Foreskin keratinocyte (primary cell): ENCODE measurements at places on chromosomes 3 and 15. TPM values are rescaled to one million over a fixed set of nuclear protein-coding genes. Genes with fewer than 3 reads are reported as not detected.

IGSF11 gene
- total RNA-seq, result not detected in 2 replicates

SERF2 gene
- total RNA-seq, result 621 and 692 TPM in 2 replicates

TMED3 gene
- 97.3 and 102 TPM in 2 replicates for total RNA-seq

TMEM158 gene
- total RNA-seq, result 3.4 and 3.5 TPM in 2 replicates

LINGO1 gene
- total RNA-seq, result 0.07 TPM in 1 of 2 replicates, not detected in the other

CCDC13 gene
- 0.32 TPM in 1 of 2 replicates, not detected in the other for total RNA-seq

MRAS gene
- total RNA-seq, result 2.9 and 6.3 TPM in 2 replicates

TMOD2 gene
- 8.6 and 9.7 TPM in 2 replicates for total RNA-seq

CTDSPL gene
- 52.9 and 54.7 TPM in 2 replicates for total RNA-seq

CCDC39 gene
- total RNA-seq, result not detected in 2 replicates

THPO gene
- not detected in 2 replicates for total RNA-seq

CCR8 gene
- not detected in 2 replicates for total RNA-seq

EIF1B gene
- total RNA-seq, result 21.9 and 22.6 TPM in 2 replicates

CCRL2 gene
- total RNA-seq, result not detected in 2 replicates

GUCA1C gene
- 0.28 TPM in 1 of 2 replicates, not detected in the other for total RNA-seq

LEKR1 gene
- total RNA-seq, result 0.37 and 0.67 TPM in 2 replicates

COX5A gene
- total RNA-seq, result 178 and 190 TPM in 2 replicates

TRPM1 gene
- total RNA-seq, result not detected in 2 replicates

RBP2 gene
- total RNA-seq, result not detected in 2 replicates

ZCWPW2 gene
- total RNA-seq, result 0.18 and 0.31 TPM in 2 replicates

VPS18 gene
- 17.7 and 20.6 TPM in 2 replicates for total RNA-seq

EOMES gene
- total RNA-seq, result 0.37 and 0.95 TPM in 2 replicates

SGO1 gene
- total RNA-seq, result 13.7 and 18.9 TPM in 2 replicates

ANKRD34C gene
- not detected in 2 replicates for total RNA-seq

IGF2BP2 gene
- total RNA-seq, result 149 and 165 TPM in 2 replicates

MYZAP gene
- total RNA-seq, result 2.9 and 3.5 TPM in 2 replicates

GOLGA8T gene
- total RNA-seq, result 0.04 and 0.10 TPM in 2 replicates

FURIN gene
- total RNA-seq, result 62.7 and 78.9 TPM in 2 replicates

LTF gene
- not detected in 2 replicates for total RNA-seq

RBM5 gene
- total RNA-seq, result 70.4 and 75.6 TPM in 2 replicates

PSMA4 gene
- total RNA-seq, result 230 and 242 TPM in 2 replicates

COPS2 gene
- total RNA-seq, result 68.3 and 71.0 TPM in 2 replicates

RAMAC gene
- 29.6 and 31.6 TPM in 2 replicates for total RNA-seq

GABRG3 gene
- total RNA-seq, result not detected in 2 replicates

GOLGA6L6 gene
- total RNA-seq, result not detected in 2 replicates

UQCRC1 gene
- 400 and 414 TPM in 2 replicates for total RNA-seq

OCA2 gene
- 0.03 and 0.04 TPM in 2 replicates for total RNA-seq

USP19 gene
- 28.5 and 29.6 TPM in 2 replicates for total RNA-seq

KLHL40 gene
- total RNA-seq, result not detected in 2 replicates

PPP1R14D gene
- not detected in 2 replicates for total RNA-seq

EPHB1 gene
- total RNA-seq, result 0.07 and 0.17 TPM in 2 replicates
